WTC11 (cell line): ENCODE measurements at places on chromosomes 7 and 10. TPM values are rescaled to one million over a fixed set of nuclear protein-coding genes. Genes with fewer than 3 reads are reported as not detected.

GRCh38 chr10:44511166-44511565, 126.3 kb upstream of the CXCL12 start:
- no peak overlapping the region for H3K4me3 ChIP-seq
- no peaks in the 10 kb centered on the region for H3K4me1 ChIP-seq
- H3K27me3 ChIP-seq, result no peaks in the 10 kb centered on the region
- no peak for DNase-seq

- no peaks in the 10 kb centered on the region for H3K36me3 ChIP-seq
- peaks cover 35% of the 10 kb centered on the region for H3K27me3 ChIP-seq
- H3K4me1 ChIP-seq, result peaks cover 7% of the 10 kb centered on the region; the same call in 1 of the 2 replicates
- H3K27ac ChIP-seq, result no peak overlapping the region
- no peak overlapping the region for H3K4me3 ChIP-seq
These were observed 50.0 kb upstream of the EMX2 start for GRCh38 chr10:117492504-117492903.

DNA sequence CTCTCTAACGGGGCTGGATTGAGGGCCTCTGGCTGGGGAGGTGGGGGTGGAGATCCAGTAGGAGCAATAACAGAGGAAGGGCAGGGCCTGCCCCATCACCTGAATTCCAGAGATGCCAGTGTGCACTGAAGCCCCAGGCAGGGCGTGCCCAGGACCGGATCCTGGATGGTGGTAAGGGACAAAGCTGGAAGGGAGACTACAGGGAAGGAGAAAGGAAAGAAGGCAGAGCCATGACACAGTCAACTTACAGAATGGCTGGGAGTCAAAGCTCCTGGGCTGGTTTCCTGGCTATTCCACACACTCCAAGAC, 666 bp downstream of the TMEM139 start:
- peak overlapping the region; percentile 60 for H3K4me3 ChIP-seq
- H3K36me3 ChIP-seq, result peaks cover 13% of the 10 kb centered on the region
- H3K4me1 ChIP-seq, result peaks cover 43% of the 10 kb centered on the region
- peaks cover 41% of the 10 kb centered on the region for H3K27me3 ChIP-seq

GRCh38 chr7:70212281-70212680, 614.0 kb downstream of the AUTS2 start:
- DNase-seq, result no peak
- no peaks in the 10 kb centered on the region for H3K4me1 ChIP-seq
- no peak overlapping the region for H3K27ac ChIP-seq
- no peaks in the 10 kb centered on the region for H3K36me3 ChIP-seq
- no peaks in the 10 kb centered on the region for H3K27me3 ChIP-seq
- H3K4me3 ChIP-seq, result no peak overlapping the region

Gene COL1A2
- 81.2 to 96.6 TPM (median 88.1 TPM) in 3 replicates for total RNA-seq
